Pancreas (tissue), 10 donors: ENCODE measurements at places on chromosomes 13 and 19. TPM values are rescaled to one million over a fixed set of nuclear protein-coding genes. Genes with fewer than 3 reads are reported as not detected.

Gene GPR18
- polyA plus RNA-seq, result 0.14 TPM

Gene EBPL
- polyA plus RNA-seq, result 44.4 TPM

- no peak for DNase-seq
Observed at GRCh38 chr13:41641429-41641828, 184.1 kb downstream of the RGCC start.

GRCh38 chr19:11410682-11411081, 8.4 kb downstream of the RGL3 start:
- no peak for DNase-seq
